ENCODE measurements at places on chromosomes 2 and 18.

DNA sequence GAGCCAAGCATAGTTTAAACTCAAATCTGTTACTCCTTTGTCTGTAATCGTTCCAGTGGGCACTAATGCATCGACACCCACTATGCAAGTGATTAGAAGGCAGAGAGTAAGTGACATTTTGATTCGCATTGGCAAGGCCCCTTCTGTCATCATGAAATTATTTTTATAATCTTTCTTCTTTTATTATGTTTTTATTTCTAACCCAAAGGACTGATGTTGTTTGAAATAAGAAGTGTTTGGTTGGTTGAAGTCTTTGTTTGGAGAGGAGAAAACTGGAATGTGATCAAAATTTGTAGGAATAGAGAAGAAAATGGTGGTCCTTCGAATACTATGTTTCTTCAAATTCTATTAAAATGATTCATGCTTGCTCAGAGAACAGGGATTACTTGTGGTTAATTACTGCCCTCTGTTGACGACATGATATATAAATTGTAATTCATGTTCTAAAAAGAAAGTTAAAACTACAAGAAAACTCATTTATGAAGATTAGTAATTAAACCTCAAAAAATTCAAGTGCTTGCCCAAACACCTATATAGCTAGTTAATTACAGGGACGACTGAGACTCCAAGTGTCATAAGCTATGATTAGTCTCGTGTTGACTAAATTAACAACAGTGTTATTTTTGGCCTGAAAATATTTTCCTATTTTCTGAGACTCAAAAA, 26.4 kb upstream of the TFPI start:
- peak; percentile 76 for DNase-seq

- DNase-seq: no peak
Observed at GRCh38 chr2:213490087-213490486, 205.8 kb downstream of the SPAG16 start.

- no peak for DNase-seq
Observed at GRCh38 chr18:76259096-76259495, 235.9 kb downstream of the ZNF516 start.

DNA sequence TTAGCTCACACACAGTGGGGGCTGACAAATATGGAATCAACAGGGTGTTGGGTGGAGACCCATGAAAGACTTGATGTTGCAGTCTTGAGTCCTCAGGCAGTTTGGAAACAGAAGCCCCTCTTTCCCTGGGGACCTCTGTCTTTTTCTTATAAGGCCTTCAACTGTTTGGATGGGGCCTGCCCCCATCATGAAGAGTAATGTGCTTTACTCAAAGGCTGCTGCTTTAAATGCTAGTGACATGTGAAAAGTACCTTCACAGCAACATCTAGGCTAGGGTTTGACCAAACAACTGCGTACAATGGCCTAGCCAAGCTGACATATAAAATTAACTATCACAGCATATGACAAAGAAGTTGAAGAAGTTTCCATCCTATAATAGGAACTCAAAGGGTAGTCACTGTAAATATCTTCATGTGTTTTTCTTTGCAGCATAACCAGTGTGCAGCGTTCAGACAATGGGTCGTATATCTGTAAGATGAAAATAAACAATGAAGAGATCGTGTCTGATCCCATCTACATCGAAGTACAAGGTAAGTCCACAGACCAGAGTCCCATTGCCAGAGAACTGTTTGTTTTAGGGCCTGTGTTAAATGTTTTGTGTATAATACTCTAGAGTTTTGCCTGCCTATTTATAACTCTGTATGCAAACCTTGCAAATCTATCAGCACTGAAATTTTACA, 46.3 kb downstream of the MERTK start:
- DNase-seq: no peak

- DNase-seq: no peak
Observed at GRCh38 chr2:221574231-221574570, 2.1 kb upstream of the EPHA4 start.

DNA sequence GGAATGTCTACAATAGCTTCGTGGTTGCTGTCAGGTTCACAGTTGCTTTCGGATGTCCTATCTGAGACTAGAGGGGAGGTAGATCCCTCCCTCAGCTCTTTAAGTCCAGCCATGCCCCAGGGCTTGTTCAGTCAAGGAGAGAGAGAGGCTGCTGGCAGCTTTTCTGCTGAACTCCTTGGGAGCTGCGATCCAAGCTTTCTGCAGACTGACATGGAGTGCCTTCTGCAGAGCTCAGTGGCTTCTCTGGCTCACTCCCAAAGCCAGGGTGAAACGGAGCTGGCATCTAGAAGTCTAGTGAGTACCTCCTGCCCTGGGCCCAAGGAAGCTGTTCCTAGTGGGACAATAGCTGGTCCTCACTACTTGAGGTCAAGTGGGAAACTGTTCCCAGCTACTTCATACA, 62.5 kb downstream of the TMEM17 start:
- DNase-seq: no peak

DNA sequence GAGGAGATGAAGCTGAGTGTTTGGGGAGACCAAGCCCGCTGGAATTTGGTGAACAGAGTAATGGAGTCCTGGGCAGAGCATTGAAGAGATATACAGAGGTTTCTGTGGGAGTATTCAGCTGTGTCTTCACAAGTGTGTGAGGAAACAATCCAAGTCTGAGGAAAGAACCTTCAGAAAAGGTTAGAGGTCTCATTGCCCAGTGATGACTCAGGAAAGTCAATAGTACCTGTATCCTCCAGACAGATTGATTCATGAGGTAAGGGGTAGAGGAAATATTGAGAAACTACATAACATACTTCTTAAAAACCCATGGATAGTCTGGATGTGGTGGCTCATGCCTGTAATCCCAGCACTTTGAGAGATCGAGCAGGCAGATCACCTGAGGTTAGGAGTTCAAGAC, 392.3 kb downstream of the GALNT13 start:
- peak; percentile 85 for DNase-seq

DNA sequence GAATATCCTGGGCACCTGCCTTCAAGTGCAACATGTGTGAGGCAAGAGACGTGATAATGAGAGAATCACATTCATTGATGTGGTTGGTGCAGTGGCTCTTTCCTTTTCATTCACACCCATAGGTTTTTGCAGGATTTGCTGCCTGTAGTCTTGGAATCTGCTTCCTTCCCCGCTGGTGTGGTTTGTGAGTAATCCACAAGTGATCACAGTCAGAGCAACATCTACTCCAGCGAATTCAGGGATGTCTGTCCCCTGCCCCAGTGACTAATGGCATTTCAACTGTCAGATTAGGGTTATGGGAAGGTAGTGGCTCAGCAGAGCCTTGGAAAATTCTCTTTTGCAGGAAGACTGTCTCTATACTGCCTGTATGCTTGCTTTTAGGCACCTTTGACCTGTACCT, 225.5 kb upstream of the RBMS1 start:
- DNase-seq: peak; percentile 75

- DNase-seq: no peak
Observed at GRCh38 chr2:223820549-223820948, 16.8 kb downstream of the AP1S3 start.

- no peak for DNase-seq
Observed at GRCh38 chr2:86028766-86029381, 76.8 kb downstream of the POLR1A start.

- no peak for DNase-seq
Observed at GRCh38 chr2:215407061-215407460, 28.8 kb downstream of the FN1 start.

- DNase-seq: no peak
Observed at GRCh38 chr2:49067971-49068370, 86.3 kb downstream of the FSHR start.

DNA sequence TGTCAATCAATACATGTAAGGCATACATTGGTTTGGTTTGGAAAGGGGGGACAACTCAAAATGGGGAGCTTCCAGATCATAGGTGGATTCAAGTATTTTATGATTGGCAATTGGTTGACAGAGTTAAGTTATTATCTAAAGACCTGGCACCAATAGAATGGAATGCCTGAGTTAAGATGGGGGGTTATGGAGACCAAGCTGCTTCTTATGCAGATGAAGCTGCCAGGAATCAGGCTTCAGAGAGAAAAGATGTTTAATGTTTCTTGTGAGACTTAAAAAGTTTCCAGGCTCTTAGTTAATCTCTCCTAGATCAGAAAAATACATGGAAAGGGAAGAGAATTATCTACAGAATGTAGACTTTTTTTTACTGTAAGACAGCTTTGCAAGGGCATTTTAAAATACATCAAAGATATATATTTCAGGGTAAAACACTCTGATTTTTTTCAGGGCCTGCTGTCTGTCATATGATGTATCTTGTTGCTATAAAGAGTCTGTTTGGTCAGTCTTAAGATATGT, 1343.2 kb upstream of the LRRTM1 start:
- no peak for DNase-seq

GRCh38 chr2:85525567-85525966, 13.4 kb upstream of the MAT2A start:
- no peak for DNase-seq

DNA sequence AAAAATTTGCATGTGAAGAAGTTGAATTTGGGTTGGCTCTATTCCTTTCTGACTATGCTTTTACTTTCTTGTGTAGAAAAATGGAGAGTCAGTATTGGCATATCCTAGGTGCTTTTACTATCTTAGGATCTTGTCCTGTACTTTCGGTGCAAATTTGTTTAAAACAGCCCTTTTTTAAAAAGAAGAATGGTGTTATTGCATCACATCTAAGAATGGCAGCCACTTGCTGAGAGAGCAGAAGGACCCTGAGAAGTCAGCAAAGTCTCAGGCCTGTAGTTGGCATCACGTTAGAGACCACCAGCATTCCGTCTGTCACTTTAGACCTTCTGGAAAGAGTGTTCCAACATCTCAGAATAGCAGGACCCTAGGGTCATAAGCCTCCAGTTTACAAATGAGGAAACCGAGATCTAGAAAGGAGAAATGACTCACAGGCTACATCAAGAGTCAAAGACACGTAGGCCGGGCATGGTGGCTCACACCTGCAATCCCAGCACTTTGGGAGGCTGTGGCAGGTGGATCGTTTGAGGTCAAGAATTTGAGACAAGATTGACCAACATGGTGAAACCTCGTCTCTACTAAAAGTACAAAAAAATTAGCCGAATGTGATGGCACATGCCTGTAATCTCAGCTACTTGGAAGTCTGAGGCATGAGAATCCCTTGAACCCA, 42.5 kb downstream of the SPATS2L start:
- DNase-seq: no peak

- DNase-seq: no peak
Observed at GRCh38 chr2:25127646-25128045, 40.7 kb downstream of the POMC start.

DNA sequence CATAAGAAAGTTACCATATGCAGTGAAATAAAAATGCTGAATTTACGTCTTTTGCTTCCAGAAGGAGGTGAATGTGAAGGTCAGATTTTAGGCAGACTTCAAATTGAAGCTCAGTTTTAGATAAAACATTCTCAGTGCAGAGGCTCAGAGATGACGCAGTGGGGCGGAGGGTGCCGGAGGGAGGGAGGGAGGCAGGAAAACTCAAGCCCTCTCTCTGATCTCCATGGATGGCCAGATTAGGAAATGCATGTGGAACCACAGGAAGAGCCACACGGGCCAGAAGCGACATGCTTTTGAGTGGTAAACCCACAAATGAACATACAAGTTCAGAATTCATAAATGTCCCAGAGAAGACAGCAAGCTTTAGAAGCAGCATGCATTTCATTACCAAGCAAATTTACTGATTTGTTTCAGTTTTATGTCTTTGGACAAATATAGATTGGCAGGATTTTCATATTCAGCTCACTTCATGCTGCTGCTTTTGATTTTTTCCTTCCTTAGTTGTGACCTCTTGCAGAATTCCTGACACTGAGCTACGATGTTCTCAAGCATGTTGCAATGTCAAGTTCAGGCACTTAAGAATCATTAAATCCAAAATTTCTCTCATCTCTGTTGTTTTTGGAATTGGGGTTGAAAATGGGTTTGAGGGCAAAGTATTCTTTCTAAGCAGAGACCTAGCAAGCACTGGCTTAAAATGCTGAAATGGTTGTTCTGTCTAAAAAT, 29.7 kb upstream of the APCDD1 start:
- no peak for DNase-seq

GRCh38 chr2:120343433-120344105, 2.4 kb upstream of the INHBB start:
- peak; percentile 74 for DNase-seq

DNA sequence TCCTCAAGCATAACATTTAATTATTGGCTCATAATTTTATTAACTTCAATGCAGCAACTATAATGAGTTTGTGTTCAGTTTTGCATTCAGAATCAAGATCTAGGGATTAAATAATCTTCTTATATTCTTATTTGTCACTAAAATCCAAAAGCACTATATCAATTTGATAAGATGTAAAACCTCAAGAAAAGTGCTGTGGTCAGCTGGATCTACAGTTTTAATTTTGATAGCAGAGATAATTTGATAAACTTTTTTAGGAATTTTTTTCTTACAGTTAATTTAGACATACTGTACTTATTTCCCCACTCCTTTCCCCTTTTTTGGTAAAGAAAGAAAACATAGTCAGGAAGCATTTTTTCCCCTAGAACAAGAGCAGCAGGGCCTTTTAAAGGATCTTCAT, 146.4 kb downstream of the GRB14 start:
- no peak for DNase-seq

- peak; percentile 29 for DNase-seq
Observed at GRCh38 chr18:24490539-24490938, 30.1 kb downstream of the HRH4 start.

- DNase-seq: no peak
Observed at GRCh38 chr2:1863386-1863785, 119.1 kb upstream of the PXDN start.

- no peak for DNase-seq
Observed at GRCh38 chr2:161918692-161919091, 155.3 kb downstream of the DPP4 start.

GRCh38 chr18:54860941-54861340, 32.7 kb downstream of the RAB27B start:
- no peak for DNase-seq

- peak; percentile 44 for DNase-seq
Observed at GRCh38 chr2:19125901-19126680, 232.3 kb downstream of the OSR1 start.

- no peak for DNase-seq
Observed at GRCh38 chr2:222300726-222301052, 1.9 kb upstream of the PAX3 start.

DNA sequence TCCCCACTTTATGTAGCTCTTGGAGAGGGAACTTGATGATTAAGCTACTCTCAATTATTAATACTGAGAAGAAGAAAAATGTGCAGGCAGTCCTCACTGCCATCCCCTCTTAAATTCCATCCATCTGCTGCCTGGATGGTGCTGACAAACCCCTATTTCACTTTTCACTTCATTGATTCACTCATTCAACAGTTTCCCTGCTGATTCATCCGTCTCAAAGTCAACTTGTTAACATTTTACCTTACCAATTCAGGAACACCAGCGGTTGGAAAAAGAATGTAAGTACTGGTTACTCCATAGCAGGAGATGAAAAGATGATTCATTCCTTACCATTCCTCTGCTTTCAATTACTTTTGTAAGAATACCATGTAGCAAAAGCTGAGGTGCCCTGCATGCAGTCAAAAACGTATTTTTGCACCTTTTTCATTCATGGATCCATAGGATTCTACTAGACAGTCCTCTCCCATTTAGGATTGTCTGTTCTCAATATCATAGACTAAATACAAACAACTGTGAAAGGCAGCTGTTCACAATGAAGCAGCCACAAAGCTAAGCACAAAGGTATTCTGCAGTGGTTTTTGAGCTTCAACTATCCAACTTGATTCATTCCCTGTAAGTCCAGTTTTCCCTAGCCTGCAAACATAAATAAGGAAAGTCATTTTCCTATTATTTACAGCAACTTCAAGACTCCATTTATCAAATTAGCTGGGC, 262.0 kb downstream of the MREG start:
- DNase-seq: peak; percentile 95
